CD4-positive, alpha-beta T cell treated with Interleukin-17A for 1 hour (primary cell): ENCODE measurements at places on chromosomes 16 and 17.
A peak's percentile ranks its signal among the peaks of the same experiment; 100 is the strongest.

DNA sequence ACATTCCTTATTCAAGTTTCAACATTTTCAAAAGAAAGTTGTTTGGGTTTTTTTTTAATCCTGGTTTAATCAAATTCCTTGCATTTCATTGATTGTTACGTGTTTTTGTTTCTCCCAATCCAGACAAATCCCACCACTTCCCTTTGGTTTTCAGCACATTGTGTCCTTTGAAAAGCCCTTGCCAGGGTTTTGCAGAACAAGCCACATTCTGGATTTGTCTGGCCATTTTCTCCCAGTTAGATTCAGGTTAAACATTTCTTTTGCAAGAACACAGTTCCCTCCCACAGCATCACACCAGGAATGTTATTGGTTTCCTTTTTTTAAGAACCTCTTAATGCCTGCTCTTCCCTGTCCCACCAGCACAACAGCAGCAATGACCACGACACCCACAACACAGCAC, 278.0 kb upstream of the SALL1 start:
- no peak for DNase-seq

- no peak for DNase-seq
Observed at GRCh38 chr17:64579917-64580316, 73.1 kb downstream of the CEP95 start.

- no peak for DNase-seq
Observed at GRCh38 chr17:38750312-38751121, 2.0 kb upstream of the PSMB3 start.

DNA sequence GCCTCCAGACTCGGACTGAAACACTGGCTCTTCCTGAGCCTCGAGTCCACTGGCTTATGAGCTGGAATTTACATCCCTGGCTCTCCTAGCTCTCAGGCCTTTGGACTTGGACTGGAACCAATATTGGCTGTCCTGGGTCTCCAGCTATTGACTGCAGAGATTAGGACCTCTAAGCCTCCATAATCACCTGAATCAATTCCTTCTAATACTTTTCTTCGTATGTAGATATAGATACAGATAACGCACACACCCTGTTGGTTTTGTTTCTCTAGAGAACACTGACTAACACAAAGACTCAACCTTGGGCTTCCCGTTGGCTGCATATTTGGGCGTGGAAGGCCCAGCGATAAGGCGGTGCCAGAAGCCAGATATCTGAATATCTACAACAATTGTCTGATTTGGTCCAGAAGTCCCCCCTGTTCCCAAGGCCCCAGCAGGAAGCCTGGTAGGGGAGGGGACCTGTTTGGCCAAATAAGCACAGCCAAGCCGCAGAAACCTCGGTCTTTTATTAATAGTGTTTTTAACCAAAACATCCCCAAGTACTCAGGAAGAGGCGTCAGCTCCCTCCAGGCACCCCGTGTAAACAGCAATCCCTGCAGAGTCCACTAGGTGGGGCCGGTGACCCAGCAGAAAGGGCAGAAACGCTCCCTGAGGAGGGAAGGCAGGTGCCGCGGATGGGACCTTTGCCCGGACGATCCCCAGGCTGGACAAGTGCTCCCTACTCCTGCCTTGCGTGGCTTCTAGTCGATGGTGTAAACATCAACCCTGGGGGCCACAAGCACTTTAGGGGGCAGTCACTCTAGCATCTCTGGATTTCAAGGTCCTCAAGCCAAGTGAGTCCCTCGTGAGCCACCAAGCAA, 57.0 kb downstream of the ABR start:
- peak; percentile 86 for DNase-seq

DNA sequence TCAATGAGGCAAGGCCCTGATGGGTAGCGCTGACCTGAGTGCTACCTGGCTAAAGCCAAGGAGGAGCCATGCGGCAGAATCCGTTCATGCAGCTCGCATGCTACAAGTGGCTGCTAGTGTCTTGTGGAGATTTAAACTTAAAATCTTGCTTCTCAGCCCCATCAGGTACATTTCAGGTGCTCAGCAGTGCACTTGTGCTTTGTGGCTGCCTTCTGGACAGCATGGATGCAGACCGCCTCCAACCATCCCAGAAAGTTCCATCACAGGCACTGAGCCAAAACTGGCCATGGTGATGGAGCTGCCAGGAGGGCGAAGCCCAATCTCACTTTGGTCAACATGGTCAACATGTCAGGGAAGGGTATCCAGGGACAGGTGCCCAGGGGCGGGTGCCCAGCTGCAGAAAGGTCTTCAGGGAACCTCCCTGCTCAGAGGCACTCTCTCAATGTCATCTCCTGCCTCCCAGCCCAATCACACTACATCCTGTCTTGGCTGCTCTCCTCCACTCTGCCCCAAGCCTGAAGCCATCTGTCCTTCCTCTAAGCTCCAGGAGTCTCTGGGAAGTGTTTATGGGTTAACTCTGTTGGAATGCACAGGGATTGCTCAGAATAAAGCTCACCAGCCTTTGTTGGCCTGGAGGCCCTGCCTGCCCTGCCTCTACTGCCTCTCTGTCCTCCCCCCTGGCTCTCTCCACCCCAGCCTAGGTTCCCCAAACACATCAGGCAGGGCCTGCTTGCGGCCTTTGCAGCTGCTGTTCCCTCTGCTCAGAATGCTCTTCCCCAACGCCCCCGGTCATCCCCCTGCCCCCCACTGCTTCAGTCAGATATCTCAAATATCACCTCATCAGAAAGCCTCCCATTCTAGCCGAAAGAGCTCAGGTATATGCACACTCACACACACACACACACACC, 18.3 kb upstream of the TNFRSF13B start:
- no peak for DNase-seq

DNA sequence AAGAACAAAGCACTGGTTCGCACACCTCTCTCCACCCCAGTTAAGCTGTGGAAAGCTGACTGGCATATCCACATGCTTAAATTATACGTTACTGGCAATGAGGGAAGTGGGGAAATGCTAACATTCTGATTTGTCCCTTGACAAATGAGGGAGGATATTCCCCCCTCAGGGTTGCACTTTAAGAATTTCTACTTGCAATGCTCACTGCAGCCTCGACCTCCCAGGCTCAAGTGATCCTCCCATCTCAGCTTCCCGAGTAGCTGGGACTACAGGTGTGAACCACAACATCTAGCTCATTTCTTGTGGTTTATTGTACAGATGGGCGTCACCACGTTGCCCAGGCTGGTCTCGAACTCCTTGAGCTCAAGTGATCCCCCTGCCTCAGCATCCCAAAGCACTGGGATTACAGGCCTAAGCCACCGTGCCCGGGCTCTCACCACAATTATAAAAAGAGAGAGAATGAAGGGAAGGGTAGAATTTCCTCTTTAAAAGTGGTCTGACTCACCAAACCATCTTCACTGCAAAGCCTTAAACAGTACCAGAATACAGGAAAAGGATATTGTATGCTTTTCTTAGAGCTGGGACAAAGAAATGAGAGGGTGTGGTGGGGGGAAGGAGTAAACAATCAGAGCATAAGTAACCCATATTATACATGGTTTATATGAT, 38.9 kb downstream of the KANSL1 start:
- DNase-seq = peak; percentile 46

DNA sequence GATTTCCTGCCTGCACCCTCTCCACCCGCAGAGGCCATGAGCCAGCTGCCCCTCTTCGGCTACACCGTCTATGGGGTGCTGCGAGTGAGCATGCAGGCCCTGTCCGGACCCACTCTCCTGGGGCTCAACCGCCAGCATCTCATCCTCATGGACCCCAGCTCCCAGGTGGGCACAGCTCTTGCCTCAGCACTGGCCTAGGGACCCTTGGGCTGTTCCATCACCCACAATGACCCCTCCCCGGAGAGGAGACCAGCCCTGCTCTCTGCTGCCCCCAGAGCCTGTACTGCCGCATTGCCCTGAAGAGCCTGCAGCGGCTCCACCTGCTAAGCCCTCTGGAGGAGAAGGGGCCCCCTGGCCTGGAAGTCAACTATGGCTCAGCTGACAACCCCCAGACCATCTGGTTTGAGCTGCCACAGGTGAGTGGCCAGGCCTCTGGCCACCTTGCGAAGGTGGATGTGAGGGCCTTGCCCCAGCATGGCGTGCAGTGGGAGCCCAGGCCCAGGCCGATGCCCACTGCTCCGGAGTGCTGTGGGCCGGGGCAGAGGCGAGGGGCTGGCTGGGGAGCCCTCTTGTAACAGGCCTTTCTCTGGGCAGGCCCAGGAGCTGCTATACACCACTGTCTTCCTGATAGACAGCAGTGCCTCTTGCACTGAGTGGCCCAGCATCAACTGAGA, 7.3 kb upstream of the SMIM5 start:
- DNase-seq = no peak

- DNase-seq = no peak
Observed at GRCh38 chr16:14284930-14285512, 213.9 kb downstream of the MRTFB start.

GRCh38 chr16:60371591-60371990, 1637.5 kb upstream of the GOT2 start:
- no peak for DNase-seq

DNA sequence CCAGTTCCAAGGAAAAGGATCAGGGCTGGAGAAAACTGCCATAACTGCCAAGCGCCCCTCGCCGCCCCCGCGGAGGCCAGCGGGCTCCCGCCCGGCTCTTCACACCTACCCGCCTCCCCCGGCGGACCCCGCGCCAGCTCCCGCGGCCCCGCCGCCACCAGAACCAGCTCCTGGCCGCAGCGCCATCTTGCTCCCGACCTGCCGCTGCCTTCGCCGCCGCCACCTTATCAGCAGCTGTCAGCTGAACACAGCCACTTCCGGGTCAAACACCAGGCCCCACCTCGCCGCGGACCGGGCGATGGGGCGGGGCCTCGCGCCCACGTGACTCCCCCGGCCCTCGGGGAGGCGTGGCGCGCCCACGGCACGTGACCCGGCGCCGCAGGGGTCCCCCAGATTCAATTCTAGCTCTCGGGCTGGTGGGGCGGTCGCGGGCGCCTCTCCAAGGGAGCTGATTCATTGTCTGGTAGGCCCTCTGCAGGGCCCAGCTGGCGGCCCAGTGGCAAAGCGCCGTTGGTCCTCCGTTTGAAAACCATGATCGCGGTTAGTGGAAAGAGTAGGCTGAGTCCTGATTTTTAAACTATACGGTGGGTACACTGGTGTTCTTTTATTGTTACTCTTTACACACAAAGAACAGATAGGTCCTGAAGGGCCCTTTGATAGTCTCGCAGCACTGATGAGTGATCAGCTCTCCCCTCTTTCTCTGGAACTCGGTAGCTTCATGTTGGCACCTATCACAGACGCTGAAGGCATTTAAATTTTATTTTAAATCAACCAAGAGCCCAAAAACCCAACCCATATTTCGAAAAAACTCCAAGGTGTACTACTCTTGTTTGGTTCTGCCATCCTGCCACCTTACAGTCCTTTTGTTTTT, at the start of gene SYNRG:
Gene SYNRG, minus strand, starts transcription at position 249 of the 871 bp plus-strand sequence. Its CDS starts 63 bp downstream, at position 186.
- peak; percentile 95 for DNase-seq

- no peak for DNase-seq
Observed at GRCh38 chr16:66917741-66918140, 944 bp downstream of the CDH16 start.

GRCh38 chr17:67511804-67512203, 134.7 kb downstream of the PITPNC1 start:
- no peak for DNase-seq
